Ovary (tissue), 10 donors: ENCODE measurements at places on chromosomes 11 and 22. TPM values are rescaled to one million over a fixed set of nuclear protein-coding genes. Genes with fewer than 3 reads are reported as not detected.

IL18 gene
- total RNA-seq, result 17.1 TPM

- H3K4me3 ChIP-seq, result no peak overlapping the region
- no peaks in the 10 kb centered on the region for H3K27me3 ChIP-seq
- DNase-seq, result no peak
- H3K36me3 ChIP-seq, result no peaks in the 10 kb centered on the region
- H3K27ac ChIP-seq, result no peak overlapping the region
- no peaks in the 10 kb centered on the region for H3K4me1 ChIP-seq
Observed at GRCh38 chr11:22203281-22203680, 10.4 kb downstream of the ANO5 start.

HSPA8 gene
- 383 TPM for total RNA-seq

GRCh38 chr11:119671051-119671450, 57.9 kb downstream of the NECTIN1 start:
- DNase-seq, result peak; percentile 92
- no peaks in the 10 kb centered on the region for H3K27me3 ChIP-seq
- no peak overlapping the region for H3K4me3 ChIP-seq
- H3K27ac ChIP-seq, result no peak overlapping the region

GRCh38 chr11:46117842-46118241, 3.4 kb downstream of the PHF21A start:
- no peaks in the 10 kb centered on the region for H3K36me3 ChIP-seq
- H3K27ac ChIP-seq, result no peak overlapping the region
- H3K4me1 ChIP-seq, result no peaks in the 10 kb centered on the region
- H3K27me3 ChIP-seq, result no peaks in the 10 kb centered on the region
- H3K4me3 ChIP-seq, result peak overlapping the region; percentile 7

DNA sequence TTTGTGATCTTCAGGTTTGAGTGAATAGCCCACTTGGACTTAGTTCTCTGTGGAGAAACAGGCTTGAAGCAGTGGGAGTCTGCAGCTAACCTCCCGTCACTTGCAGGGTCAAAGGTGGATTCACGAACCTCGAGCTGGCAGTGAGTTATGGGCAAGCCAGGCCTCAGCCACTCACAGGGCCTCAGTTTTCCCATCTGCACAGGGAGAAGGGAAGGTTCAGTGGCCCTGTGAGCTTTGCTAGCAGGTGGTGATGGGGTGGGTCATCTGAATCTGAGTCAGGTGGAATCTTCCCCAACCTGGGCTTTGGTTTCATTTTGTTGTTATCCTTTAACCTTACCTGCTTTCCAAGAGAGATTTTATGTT, 86.6 kb upstream of the GRIK4 start:
- H3K27me3 ChIP-seq, result no peaks in the 10 kb centered on the region
- H3K4me3 ChIP-seq, result no peak overlapping the region
- H3K27ac ChIP-seq, result no peak overlapping the region
- no peak for DNase-seq

MPPED1 gene
- 2.1 TPM for total RNA-seq

- H3K36me3 ChIP-seq, result no peaks in the 10 kb centered on the region
- no peaks in the 10 kb centered on the region for H3K27me3 ChIP-seq
- DNase-seq, result peak; percentile 87
- peak overlapping the region; percentile 70 for H3K4me3 ChIP-seq
- peak overlapping the region; percentile 40 for H3K27ac ChIP-seq
Observed at GRCh38 chr11:45803971-45804760, 783 bp upstream of the SLC35C1 start.

SESN3 gene
- total RNA-seq, result 49.4 TPM

DNA sequence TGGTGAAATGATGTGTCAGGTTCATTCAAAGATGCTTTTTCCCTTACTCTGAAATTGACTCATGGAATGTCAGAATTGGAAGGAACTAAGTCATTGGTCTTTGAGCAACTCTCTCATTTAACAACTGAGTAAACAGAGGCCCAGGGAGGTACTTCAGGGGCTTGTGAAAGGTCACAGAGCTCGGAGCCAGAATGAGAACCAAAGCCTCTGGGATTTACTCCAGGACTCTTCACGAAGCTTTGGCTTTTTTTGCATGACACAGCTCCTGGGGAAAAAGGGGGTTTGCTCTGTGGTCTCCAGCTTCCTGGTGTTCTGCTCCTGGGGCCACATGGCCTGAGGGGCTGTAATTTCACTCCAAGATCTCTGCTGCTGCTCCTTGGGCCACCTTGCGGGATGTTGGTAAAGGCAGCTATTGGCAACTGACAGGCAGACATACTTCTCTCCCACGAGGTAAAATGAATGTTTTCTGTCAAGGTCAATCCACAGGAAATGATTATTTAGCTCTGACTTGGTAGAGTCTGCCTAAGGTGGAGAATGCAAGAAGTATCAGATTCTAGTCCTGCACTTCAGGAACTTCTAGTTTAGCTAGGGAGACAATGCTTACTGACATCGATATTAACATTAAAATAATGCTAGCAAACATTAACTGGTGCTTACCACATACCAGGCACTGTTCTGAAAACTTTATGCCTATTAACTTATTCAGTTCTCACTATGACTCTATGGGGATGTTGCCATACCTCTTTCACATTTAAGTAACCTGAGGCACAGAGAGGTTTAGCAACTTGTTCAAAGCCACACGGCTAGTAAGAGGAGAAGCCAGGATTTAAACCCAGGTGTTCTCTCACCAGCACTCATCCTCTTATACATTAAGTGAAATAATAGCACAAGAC, 16.1 kb downstream of the PKNOX2 start:
- H3K4me1 ChIP-seq, result peaks cover 6% of the 10 kb centered on the region
- no peaks in the 10 kb centered on the region for H3K27me3 ChIP-seq
- H3K27ac ChIP-seq, result no peak overlapping the region
- no peak overlapping the region for H3K4me3 ChIP-seq
- H3K36me3 ChIP-seq, result no peaks in the 10 kb centered on the region

DNA sequence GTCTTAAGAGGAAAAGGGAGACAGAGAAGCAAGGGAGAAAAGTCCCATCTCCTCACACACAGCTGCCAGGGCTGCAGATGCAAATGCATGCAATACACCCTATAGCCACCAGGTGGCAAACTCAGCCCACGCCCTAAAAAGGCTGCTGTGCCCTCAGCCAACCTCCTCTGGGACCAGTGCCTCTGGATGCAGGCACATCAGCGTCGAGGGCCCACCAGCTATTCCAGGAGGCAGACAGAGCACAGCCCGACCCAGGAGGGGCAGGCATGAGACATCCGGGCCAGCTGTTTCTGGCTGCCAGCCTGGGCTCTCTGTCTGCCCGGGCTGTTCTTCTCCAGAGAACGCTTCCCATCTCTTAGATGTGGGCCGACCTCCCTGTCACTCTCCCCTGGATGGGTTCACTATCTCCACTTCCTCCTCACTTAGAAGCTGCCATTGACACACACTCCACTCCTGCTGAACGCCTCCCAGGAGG, 39.7 kb downstream of the TPBGL start:
- H3K36me3 ChIP-seq, result no peaks in the 10 kb centered on the region
- DNase-seq, result peak; percentile 65
- no peaks in the 10 kb centered on the region for H3K4me1 ChIP-seq
- H3K4me3 ChIP-seq, result no peak overlapping the region
- H3K27me3 ChIP-seq, result no peaks in the 10 kb centered on the region

GRCh38 chr11:99015634-99016454, 4.9 kb upstream of the CNTN5 start:
- H3K36me3 ChIP-seq, result no peaks in the 10 kb centered on the region
- H3K27ac ChIP-seq, result no peak overlapping the region
- no peaks in the 10 kb centered on the region for H3K4me1 ChIP-seq
- no peak overlapping the region for H3K4me3 ChIP-seq
- no peaks in the 10 kb centered on the region for H3K27me3 ChIP-seq

- no peak overlapping the region for H3K27ac ChIP-seq
- H3K4me3 ChIP-seq, result no peak overlapping the region
- no peaks in the 10 kb centered on the region for H3K27me3 ChIP-seq
- no peak for DNase-seq
Observed at GRCh38 chr11:105274631-105275030, 135.1 kb upstream of the CARD18 start.
